Retina (tissue), 1 donor: ENCODE measurements at places on chromosomes 16 and 17.
A peak's percentile ranks its signal among the peaks of the same experiment; 100 is the strongest.

GRCh38 chr17:50871898-50872297 lies 5.7 kb upstream of the TOB1 start:
- DNase-seq, result no peak

- DNase-seq, result no peak
These were observed 296.0 kb downstream of the CEP112 start for GRCh38 chr17:65895969-65896368.

- DNase-seq, result no peak
These were observed 733.4 kb upstream of the SOX9 start for GRCh38 chr17:71387456-71387855.

DNA sequence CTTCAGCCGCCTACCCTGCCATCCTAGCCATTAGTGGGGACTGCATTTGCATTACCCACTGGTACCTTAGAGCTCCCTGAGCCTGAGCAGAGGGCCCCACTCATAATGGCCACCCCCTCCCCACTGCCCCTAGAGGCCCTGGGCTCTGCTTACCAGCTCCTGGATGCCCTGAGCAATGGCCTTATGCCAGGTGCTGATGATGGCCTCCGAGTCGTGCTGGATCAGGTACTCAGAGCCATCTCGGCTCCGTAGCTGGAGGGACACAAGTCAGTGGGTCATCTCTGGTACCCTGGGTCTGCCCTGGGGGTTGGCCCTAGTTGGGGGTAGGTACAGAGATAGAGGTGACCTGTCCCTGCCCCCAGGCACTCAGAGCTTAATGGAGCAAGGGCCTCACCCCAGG lies 34.9 kb downstream of the ARHGAP27 start:
- no peak for DNase-seq

DNA sequence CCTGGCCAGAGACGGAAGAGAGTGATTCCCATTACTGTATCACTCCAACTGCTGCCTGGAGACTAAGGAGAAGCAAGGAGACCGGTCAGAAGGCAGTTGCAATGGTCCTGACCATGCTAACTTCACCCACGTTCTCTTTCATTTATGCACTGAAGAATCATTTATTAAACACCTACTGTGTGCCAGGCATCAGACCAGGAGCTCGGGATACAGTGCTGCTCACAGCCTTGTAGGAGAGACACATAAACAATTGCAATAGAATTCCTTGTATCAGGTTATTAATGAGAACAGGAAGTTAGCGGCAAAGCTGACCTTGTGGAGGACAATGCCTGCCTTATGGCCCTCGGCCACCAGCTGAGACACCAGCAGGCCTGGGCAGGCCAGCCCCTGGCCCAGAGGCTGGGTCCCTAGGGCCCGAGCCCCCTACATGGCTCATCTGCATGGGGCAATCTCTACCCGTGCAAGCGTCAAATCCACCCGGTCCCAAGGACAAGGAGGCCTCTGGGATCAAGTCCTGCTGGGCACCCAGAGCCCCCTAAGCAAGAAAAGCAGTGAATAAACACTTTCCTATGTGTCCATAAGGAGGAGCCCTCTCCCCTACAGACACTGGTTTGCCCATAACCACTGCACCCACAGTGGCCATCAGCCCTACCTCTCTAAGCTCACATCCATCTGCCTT lies 8.6 kb upstream of the ENPP7 start:
- no peak for DNase-seq

- DNase-seq, result peak; percentile 48
These were observed 3.4 kb downstream of the MYO18A start for GRCh38 chr17:29176558-29177351.

DNA sequence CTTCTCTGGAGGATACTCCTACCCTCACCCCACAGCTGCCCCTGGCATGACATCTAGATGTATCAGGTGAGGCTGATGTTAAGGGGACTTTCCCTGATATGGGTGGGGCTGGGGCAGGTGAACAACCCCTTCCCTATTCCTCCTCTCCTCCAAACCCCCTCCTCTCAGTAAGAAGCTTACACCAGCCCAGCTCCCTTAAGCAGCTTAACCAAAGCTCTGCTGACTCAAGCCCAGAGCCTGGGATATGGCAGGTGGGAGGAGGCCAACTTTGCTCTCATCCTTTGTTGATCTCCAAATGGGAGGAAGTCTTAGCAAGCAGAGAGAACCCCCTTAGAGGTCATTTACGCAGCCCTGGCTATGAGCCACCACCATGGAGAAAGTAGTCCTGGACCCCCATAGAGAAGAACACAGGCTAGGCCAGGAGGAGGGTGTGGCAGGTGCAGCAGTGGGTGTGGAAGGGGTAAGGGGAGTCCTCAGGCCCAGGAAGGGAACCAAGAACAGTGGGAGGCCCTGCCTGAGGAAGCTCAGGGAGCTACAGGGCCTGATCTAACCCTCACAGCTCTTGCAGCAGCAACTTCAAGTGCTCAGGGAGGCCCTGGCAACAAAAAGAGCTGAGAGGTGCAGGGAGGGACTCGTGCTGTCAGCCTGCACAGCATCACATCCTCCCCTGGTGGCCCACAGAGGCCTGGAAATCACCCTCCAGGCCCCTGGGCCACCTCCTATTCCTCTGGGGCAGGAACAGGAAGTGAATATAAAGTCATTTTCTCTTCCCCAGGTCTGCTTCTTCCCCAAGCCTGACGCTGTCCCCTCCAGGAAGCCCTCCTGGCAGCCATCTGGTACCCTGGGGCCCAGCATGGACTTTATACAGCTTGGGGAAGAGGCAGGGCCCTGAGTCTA lies 2.9 kb downstream of the UNC119 start:
- DNase-seq, result peak; percentile 32

DNA sequence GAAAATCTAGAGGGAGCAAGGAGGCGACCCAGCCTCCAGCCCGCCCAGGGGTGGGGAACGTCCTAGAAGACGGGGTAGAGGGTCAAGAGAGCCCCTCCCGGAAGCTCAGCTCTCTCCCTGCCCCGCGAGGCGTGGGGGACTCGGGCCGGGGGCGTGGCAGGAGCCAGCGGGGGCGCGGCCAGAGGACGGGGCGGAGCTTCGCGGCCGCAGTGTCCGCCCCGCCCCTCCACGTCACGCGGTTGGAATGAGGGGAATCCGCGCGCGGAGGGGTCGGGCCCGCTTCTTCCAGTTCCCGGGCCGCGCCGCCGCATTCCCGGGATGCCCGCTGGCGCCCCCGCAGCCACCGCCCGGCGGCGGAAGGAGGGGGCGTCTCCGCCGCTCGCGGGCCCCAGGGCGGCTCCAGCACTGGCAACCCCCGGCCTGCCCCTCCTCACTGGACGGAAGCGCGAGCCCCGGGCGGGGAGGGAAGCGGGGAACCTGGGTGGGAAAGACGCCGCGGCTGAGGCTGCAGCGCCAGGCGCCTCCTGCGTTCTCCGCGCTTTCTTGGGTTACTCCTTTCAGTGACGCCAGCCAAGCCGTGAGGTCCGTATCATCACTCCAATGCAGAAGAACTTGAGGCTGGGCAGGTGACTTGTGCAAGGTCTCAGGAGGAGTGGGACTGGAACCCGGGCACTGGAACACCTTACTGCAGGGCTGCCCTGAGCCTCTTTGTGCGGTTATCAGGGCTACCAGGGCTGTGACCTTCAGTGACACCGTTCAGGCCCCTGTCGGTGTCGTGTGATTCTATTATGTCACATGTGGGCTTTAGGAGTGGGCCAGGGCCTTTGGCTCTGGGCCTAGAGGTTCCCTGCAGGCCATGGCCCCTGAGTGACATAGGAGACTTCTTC lies 4.3 kb downstream of the MYO1C start:
- DNase-seq, result peak; percentile 84

GRCh38 chr17:76679239-76679638 lies 31.5 kb downstream of the MXRA7 start:
- no peak for DNase-seq
